ENCODE measurements at places on chromosomes 4 and X.

GRCh38 chr4:1419708-1420107 lies 13.5 kb upstream of the NKX1-1 start:
- no peak for DNase-seq

- no peak for DNase-seq
Observed at GRCh38 chr4:20447103-20447502, 195.4 kb downstream of the SLIT2 start.

- DNase-seq, result no peak
Observed at GRCh38 chrX:133646719-133647116, 231.4 kb upstream of the GPC4 start.

GRCh38 chr4:108081256-108081655 lies 87.5 kb downstream of the LEF1 start:
- no peak for DNase-seq

DNA sequence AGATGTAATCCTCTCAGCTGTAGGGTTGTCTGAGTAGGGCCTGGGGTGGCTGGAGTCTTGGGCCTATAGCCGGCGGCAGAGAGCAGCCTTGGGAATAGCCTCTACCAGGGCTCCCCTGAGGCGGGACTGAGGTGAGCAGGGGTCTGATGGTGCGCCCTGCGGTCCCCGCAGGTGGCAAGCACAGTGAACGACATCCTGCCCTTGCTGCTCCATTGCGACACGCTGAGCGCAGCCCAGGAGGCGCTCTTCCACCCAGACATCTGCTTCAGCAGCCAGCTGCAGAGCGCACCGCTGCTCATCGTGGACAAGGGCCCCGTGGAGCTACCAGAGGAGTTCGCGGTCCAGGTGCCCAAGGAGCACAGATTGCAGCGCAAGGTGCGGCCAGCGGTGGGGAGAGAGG lies 317.0 kb downstream of the ADGRL3 start:
- DNase-seq, result no peak

DNA sequence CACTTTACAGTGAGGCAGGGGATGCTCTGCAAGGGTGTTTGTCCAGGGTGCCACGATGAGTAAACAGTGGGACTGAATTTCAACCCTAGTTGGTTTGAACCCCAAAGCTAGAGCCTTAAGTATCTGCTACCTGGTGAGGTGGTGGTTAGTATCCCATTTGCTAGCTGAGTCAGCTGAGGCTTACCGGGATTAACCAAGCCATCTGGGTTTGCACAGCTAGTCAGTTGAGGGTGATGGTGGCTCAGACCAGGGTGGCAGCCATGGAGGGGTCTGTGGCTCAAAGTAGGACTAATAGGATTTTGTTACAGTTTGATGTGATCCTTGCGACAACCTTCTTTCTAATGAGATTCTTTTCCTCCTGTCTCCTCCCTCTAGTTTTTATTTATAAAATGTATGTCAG lies 1.9 kb downstream of the EVC start:
- no peak for DNase-seq

- no peak for DNase-seq
Observed at GRCh38 chr4:17058916-17059741, 160.7 kb upstream of the LDB2 start.

Measured in NCI-H1417 treated with DMSO at 0.1 percent for 48 hours (cell line).